ENCODE measurements at places on chromosomes 13 and 19.

DNA sequence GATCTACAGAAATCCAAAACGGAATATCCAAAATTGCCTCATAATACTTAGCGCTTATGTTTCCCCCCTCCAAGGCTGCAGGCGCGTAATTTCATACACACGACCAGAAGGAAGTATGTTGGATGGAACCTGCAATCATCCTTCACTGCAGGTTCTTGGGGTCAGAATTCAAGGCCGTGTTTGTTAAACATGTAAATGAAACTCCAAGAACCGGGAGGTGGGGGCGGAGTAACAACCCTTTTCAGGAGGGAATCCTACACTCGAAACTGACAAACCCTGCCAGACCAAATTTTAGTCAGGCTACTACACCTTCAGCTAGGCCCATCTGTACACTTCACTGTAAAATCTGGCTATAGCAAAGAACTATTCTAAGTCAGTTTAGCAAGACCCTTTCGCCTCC, 1.3 kb downstream of the ZNF607 start:
- no peak for DNase-seq

DNA sequence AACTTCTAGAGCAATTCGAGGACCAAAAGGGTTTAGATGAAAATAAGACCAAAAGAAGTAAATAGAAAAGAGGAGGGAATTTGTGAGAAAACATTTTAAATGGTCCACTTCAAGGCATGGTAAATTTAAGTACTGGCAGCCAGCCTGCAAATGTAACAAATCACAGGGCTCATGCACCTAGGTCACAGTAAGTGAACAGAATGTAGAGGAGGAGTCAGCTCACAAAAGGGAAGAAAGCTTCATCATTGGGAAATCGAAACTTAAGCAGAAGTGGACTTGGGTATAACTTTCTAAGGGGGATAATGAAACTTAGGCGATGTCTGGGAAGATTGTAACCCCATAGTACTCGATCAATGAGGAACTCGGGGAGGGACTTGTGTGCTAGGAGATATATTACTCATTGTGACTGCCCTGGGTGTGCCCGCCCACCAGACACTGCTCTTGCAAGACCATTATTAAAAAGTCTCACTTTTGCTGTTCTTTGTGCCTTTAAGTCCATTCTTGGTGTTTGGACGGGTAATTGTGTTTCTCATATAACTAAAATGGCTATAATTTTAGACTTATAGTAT, 1053.6 kb upstream of the MIR17HG start:
- DNase-seq, result no peak

- DNase-seq, result no peak
Observed at GRCh38 chr13:23025864-23026608, 154.7 kb upstream of the SGCG start.

DNA sequence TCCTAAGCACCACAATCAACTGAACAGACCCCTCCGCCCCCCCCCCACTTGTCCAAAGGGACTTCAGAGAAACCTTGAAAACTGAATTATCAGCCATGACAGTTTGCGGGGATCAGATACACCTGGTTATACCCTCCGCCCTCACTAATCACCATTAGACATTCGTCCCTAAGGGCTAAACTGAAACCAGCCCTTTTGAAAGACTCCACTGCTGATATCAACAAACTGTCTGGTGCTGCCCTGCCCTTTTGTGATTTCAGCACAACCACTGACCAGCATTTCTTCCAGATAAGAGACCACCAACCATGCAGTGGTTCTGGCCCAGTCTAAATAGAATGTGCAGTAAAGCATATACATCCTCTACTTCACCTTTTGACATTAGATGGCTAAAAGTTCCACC, 1422.9 kb downstream of the EFNB2 start:
- DNase-seq, result no peak

DNA sequence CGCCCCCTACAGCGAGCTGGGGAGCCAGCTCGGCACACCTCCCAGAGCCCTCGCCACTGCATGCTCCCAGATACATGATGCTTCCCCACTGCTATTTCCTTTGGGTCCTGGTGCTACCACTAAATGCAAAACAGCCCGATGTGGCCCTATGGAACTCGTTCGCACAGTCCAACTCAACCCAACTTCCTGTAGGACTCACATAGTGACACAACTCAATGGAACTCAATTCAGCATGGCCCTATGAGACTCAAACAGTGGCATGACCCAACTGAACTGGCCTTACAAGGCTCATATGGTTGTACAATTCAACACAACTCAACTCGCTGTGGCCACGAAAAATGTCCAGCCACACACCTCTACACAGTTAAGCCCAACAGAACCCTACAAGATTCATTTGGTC, 3.5 kb downstream of the KCNA7 start:
- DNase-seq, result no peak

GRCh38 chr13:78719367-78719766, 60.4 kb upstream of the OBI1 start:
- no peak for DNase-seq

DNA sequence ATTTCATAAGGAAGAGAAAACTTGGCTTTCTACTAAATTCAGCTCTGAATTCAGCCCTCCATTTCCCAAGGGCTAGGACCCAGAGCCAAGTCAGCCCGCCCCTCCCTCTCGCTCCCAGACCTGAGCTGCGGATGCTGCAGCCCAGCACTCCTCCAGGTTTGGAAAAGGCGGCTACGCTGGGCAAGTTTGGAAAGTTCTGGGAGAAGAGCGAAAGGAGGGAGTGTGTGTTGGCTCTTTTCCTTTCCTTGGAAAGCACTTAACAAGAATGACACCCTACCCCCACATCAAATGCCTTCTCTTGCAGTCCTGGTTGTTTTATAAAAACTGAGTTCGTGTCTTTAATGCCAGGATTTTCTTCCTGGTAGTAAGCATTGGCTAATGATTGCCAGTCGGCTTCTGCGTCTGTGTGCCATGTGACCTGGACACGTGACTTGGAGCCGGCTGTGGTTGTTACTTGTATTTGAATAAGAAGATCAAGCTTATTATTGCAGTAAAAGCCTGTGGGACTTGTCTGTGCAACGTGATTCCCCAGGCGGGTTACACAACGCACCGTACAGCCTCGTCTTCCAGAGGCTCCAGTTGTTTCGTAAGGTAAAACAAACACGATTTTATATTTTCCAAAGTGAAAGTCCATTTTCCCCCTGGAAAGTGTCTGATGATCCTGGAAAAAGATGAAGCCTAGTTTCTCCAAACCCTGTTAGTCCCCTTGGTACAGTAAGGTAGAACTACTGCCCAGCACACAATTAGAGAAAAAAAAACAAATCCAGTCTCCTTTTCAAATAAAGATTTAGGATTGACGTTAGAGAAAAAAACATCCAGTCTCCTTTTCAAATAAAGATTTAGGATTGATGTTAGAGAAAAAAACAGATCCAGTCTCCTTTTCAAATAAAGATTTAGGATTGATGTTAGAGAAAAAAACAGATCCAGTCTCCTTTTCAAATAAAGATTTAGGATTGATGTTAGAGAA, 26.8 kb upstream of the UBE2L5 start:
- DNase-seq, result peak; percentile 73

GRCh38 chr19:47598407-47599349, 10.3 kb upstream of the BICRA start:
- DNase-seq, result peak; percentile 61

- DNase-seq, result no peak
Observed at GRCh38 chr19:8831373-8831772, 731 bp downstream of the ZNF558 start.

DNA sequence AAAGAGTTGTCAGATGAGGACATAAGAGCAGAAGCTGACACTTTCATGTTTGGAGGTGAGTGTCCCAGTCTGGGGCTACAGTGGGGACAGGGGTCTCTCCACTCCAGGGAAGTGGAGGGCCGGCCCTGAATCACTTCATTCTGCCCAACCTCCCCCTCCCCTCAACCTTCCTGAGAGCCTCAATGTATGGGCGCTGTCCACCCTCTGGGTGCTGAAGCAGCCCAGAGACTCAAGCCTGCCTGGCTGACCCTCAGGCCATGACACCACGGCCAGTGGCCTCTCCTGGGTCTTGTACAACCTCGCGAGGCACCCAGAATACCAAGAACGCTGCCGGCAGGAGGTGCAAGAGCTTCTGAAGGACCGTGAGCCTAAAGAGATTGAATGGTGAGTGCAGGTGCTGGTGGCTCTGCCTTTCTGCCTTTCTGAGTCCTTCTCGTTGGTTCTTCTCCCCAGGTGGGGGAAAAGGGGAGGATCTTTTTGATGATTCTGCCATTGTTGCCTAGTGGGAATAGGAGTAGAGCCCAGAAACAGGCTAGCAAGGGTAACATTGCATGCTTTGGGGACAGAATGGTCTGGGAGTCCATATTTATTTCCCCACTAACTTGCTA, 8.8 kb downstream of the CYP4F8 start:
- no peak for DNase-seq

- no peak for DNase-seq
Observed at GRCh38 chr13:28641600-28641926, 17.4 kb upstream of the POMP start.

- peak; percentile 33 for DNase-seq
Observed at GRCh38 chr19:15379999-15380647, 536 bp upstream of the AKAP8 start.

- DNase-seq, result no peak
Observed at GRCh38 chr13:72004784-72005374, 137.9 kb upstream of the DACH1 start.

DNA sequence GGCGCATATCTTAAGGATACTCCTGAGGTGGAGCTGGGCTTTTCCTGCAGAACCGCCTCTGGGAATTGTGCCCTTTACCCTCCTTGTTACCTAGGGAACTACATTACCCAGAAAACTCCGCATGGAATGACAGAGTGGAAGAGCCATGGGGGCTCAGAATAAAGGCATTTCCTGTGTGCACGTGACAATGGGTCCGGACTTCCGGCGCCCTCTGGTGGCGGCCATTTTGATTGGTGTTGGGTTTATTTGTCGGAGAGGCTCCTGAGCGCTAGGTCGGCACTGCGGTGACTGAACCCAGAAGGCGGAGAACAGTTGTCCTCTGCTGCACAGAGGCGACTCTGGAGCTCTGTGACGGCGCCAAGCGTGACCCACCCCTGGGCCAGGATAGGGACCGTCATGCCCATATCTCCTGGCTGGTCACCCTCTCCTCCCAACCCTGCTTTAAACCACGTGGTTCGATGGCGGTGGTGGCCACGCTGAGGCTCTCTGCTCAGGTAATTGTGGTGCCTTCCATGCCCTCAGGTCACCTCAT, at the start of gene ZNF587B:
Gene ZNF587B, plus strand, starts transcription at position 229 of the 532 bp plus-strand sequence. Its CDS starts 230 bp downstream, at position 459.
- no peak for DNase-seq

DNA sequence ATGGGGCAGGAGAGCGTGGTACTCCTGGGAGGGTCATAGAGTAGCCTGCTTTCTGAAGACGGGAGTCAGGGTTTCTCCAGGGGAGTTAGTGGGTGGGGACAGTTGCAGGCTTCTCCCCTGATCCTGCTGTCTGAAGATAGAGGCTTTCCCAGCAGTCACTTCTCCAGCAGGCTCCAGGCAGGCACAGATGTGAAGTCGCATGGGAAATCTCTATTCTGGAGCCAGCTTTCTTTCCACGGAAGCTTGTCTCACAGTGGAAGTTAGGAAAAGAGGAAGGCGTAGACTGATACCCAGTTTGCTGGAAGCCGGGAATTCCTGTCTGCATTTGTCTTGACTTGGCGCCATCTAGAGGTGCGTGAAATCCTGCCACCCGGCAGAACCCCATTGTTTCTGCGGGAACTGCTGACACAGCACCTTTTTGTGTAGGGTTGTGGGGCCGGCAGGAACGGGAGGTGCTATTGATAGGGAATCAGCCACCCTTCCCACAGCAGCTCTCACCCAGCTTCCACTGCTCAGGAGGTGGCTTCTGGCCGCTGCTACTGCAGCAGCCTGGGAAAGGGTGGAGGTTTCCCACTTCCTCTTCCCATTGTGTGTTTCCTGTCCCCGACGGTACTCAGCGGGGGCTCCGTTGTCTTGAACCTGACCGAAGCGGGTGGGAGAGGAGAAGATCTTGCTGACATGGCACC, 28.5 kb upstream of the NPAS1 start:
- no peak for DNase-seq

- DNase-seq, result no peak
Observed at GRCh38 chr13:83372786-83373185, 509.5 kb downstream of the SLITRK1 start.

GRCh38 chr19:44646049-44646416, 2.3 kb downstream of the PVR start:
- no peak for DNase-seq

- no peak for DNase-seq
Observed at GRCh38 chr13:42114912-42115311, 66.5 kb downstream of the DGKH start.

GRCh38 chr13:39538816-39539790, 63.9 kb downstream of the LHFPL6 start:
- no peak for DNase-seq

- DNase-seq, result no peak
Observed at GRCh38 chr13:39401046-39401705, 201.8 kb downstream of the LHFPL6 start.

GRCh38 chr19:45442778-45443461, 19.2 kb upstream of the ERCC1 start:
- DNase-seq, result no peak

DNA sequence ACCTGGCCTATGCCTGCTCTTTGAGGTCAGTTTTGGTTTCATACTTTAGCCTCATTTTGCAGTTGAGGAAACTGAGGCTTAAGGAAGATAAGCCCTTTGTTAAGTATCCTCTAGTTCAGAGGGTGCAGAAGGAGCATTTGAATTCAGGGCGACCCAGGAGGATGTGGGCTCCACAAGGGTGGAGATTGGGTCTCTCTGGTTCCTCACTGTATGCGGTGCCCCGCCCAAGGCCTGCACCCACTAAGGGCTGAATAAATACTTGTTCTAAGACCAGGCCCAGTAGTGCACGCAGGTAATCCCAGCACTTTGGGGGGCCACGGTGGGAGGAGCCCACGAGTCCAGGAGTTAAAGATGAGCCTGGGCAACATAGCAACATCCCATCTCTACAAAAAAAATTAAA, 768 bp upstream of the SLC44A2 start:
- DNase-seq, result no peak

DNA sequence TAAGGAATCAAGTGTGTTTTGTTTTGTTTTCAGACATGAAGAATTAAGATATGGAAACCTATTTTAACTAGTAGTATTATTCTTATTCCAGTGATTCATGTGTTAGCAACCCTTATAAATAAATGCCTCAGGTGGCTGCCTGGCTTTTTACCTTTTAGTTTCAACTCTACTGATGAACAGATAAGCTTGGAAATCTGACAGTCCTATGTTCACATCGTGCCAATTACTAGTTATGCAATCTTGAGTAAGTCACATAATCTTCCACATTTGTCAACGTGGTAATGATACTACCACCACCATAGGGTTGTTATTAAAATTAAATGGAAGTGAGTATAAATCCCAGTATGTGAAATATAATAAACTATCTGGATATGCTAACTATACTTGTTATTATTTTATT, 64.3 kb downstream of the TBC1D4 start:
- no peak for DNase-seq

- no peak for DNase-seq
Observed at GRCh38 chr13:107865643-107866031, 349.7 kb downstream of the LIG4 start.

DNA sequence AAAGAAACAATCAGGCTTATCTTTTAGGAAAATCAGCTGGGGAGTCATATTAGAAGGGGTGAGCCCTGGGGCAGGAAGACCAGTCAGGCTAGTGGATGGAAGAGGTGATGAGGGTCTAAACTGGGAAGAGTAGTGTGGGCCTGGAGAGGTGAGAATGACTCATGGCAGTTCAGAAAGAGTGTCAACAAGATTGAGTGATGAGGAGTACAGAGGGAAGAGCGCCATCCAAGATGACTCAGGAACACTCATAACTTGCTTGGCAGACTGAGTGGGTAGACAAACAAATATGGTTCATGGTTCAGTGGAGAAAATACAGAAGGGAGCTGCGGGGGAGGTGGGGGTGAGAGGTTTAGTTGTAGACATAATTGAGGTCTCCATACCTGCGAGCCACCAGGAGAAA, 17.3 kb upstream of the CLDN10 start:
- DNase-seq, result no peak

- no peak for DNase-seq
Observed at GRCh38 chr19:51766461-51766860, 5.5 kb downstream of the FPR2 start.

Measured in left renal cortex interstitium (tissue), 4 donors.